PC-3 (cell line): ENCODE measurements at places on chromosomes 6 and 20.

- no peak for DNase-seq
Measured at GRCh38 chr20:77231-77630, 10.2 kb upstream of the DEFB125 start.

DNA sequence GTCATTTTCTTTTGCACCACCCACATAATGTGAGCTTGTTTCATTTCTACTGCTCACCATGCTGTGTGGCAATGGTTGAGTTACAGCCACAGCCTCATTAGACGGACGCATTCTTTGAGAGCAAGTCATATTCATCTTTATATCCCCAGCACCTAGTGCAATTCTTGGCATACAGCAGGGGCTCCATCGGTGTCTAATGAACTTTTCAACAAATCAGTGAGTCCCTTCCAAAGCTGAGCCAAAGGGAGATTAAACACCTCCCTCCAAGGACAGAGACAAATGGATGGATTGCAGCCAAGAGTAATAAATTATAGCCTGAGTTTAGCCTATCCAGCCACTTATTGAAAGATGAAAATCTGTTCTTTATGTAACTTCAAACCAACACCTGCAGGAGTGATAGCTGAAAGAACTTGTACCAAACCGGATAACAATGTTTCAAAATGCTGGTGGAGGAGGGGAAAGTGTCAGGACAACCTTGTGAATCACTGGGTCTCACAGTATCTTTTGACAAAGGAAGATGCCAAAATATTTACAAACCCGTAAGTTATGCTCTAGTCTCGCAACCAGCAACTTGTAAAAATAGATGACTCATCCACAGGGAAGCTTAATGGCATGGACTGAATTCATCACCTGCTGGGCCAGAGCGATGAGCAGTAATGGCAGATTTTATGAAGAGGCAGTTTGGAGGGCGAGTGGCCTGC, 139.0 kb downstream of the PXDC1 start:
- peak; percentile 98 for DNase-seq

DNA sequence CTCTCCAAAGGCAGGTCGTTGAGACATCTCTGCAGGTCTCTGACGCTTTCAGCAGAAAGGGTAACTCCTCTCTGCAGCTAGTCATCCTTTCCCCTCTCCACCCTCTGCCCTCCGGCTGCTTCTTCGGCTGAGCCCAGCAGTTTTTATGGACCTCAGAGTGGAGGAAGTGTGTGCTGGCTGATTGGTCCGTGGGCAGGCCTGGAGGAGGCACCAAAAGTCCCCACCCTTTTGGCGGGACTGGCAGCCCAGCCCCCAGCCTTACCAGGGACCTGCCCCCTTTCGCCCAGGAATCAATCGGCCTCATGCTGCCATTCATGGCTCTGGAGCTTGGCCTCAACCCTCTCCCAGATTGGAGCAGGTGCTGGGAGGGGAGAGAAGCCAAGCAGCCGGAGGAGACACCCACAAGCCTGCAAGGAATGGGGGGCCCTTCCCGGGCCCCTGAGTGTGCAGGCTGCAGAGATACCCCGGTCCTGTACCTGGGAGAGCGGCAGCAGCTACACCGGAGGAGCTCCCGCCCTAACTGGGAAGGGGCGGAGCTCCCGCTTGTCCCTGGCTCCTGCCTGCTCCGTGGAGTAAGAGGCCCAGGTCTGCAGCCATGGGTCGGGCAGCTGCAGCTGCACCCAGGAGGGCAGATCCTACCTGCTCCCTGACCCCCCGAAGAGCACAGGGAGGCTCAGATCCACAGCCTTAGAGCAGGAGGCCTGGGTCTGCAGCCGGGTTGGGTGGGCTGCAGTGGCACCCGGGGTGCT, 170.3 kb upstream of the SOX4 start:
- no peak for DNase-seq

DNA sequence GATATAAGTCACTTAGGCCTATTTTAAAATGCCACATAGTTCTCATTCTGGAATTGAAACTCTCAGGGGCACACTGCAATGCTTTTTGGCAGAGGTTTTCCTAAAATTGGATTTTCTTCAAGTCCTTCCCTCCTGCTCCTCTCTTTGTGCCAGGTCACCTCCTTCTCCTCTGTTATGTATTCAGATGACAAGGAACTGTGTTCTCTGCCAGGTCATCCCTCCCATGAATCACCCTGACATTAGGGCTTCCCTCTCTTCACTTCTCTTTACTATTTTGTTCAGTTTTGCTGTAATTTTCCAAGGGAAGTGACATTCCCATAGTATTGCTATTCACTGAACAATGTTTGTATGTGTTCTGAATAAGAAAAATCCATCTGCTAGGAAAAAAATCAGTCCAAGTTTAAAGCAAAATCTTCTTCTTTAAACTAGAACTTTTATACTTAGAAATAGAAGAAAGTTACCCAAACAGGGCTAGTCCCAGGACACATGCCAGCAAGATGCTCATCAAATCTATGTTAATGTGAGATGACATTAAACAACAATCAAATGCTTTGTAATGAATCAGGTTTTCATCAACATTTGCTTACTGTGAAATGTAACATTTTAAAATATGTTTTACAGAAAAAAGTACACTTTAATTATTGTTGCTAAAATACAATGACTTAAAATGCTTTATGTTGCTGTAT, 461.1 kb downstream of the MMUT start:
- DNase-seq = peak; percentile 67

DNA sequence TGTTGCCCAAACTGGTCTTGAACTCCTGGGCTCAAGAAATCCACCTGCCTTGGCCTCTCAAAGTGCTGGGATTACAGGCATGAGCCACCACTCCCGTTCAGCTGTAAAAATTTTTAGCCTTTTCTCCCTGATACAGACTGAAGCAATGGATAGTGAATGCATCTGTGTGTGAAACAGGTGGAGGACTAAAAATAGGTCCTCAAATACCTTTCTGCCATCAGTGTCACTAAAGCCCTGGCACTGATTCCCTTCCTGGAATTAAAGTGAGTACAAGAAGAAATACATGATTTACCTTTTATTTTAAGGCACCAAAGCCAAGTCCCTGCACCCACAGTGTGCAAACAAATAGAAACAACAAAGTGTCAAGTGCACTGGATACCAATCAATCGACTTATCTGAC, 25.1 kb downstream of the TULP4 start:
- no peak for DNase-seq

GRCh38 chr20:50304923-50305635, 114.4 kb downstream of the CEBPB start:
- no peak for DNase-seq

- DNase-seq = peak; percentile 59
Measured at GRCh38 chr20:4029505-4030467, 14.4 kb upstream of the RNF24 start.

GRCh38 chr20:40803381-40803780, 114.3 kb upstream of the MAFB start:
- no peak for DNase-seq

DNA sequence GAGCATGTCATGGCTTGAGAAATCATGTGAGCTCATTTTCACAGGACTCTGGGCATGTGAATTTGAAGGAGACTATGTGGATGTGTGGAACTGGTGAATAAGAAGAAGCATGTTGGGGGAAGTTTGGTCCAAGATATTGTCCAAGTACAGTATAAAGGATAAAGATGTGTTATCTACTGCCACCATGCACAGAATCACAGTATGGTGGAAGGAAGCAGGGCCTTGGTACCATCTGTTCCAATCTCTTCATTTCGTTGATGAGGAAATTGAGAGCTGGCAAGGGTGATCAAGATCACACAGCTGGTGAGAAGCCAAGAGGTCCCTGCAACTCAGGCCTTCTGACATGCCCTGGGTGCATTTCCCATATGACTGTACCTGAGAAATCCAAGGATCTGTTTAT, 31.5 kb upstream of the RIPOR2 start:
- no peak for DNase-seq

DNA sequence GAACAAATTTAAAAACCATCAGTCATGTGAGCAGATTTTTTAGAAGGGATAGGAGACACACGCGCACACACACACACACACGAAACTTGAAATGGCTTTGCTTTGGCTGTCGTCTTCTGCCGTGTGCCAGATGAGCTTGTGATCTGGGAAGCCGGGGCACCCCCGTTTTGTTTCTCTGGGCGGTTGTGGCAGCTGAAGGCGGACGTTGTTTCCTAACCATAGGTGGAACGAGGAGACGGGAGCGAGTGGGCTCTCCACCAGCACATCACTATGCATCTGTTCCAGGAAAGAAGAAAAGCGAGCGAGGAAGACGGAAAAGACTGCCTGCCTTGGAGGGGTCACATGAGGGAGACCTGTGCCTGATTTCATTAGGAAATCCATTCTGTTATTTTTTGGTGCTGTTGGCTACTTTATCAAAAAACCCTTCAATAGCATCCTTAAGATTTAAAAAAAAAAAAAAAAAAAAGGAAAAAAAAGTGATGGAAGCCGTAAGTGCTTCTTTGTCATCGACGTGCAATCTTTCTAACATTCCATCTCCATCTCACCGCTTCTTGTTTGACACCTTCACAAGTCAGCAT, 142.1 kb downstream of the DTNBP1 start:
- DNase-seq = no peak

- no peak for DNase-seq
Measured at GRCh38 chr20:10217721-10218410, 764 bp upstream of the SNAP25 start.

GRCh38 chr6:137853569-137854213, 13.4 kb upstream of the TNFAIP3 start:
- peak; percentile 87 for DNase-seq
